ENCODE measurements at places on chromosomes 7 and 10.

DNA sequence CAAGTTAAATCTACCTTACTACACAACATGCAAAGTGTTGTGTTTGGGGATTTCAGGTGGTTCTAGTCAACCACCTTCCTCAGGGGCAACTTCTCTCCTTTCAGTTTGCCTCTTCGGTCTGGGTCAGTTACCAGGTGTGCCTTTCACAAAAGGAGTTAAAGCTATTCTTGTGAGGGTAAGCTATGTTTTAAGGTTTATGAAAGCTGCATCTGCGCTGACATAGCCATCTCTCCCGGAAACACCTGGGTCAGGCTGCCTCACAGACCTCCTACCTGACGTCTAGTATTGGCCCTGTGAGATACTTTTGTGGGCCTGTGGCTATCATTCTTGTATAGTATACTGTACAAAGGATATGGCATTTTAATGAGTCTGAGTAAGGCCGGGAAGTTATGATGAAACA is 67.7 kb upstream of the ITGA8 start:
- no peak for DNase-seq

- peak; percentile 25 for DNase-seq
Measured at GRCh38 chr7:16268821-16269768, 152.2 kb downstream of the CRPPA start.

GRCh38 chr10:110216942-110217661 is 9.7 kb downstream of the MXI1 start:
- DNase-seq: no peak

GRCh38 chr7:120030876-120031275 is 242.1 kb upstream of the KCND2 start:
- DNase-seq: no peak

DNA sequence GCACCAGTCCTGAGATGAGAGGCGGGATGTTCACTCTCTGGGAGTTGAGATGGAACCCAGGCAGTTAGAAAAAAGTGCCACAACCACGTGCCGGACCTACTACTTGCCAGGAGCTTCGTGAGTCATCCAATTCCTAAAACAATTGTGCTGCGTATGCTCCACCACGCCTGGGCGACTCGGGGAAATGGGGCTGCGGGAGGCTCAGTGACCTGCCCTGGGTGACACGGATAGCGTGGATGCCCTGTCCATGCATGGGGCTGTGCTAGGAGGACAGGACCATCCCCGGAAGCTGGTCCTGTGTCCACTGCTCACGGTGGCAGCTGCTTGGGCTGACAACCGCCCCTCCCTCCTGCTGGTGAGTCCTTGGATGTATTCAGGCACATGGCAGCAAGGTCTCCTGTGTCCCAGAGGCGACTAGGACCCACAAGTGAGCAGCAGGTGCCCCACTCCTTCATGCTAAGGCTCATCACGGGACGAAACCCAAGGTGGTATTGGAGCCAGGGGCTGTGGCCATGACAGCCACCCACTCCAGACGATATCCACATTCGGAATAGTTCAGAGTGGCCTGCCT is 90.4 kb downstream of the BMS1 start:
- no peak for DNase-seq

DNA sequence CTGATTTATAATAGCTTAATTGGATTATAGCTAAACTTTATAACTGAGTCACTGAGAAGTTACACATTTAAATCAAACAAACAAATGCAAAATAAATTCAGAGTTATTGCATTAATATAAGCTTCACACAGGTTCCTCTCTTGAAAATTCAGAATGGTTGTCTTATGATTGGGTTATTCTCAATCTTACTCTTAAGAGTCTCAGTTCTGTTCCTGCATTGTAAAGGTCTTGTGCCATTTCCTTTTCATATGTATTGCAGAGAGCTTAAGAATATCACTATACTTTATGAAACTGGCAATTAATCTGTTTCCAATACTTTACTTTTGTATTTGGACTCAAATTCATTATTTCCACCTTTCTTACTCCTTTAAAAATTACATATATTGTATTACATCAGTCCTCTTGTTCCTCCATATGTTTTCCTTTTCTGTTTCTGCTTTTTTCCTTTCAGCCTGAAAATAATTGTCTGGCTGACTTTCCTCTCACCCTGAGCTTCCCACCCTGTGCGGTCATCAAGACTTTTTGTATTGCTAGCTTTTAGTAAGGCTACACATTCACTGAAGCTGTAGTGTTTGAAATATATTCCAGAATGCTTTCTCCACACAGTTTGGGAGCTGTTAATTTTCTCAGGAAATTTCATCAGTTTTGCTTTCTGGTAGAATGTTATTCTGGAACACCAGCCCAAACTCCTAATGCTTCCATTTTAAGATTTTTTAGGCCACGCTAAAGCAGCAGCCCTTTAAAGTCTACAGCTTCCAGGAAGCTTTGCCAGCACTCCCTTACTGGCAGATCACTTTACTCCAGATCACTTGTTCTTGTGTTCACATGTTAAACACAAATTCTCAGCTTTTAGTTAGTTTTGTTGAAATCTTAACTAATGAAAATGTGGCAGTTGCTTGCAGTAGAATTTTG is 139.4 kb downstream of the KCND2 start:
- no peak for DNase-seq

DNA sequence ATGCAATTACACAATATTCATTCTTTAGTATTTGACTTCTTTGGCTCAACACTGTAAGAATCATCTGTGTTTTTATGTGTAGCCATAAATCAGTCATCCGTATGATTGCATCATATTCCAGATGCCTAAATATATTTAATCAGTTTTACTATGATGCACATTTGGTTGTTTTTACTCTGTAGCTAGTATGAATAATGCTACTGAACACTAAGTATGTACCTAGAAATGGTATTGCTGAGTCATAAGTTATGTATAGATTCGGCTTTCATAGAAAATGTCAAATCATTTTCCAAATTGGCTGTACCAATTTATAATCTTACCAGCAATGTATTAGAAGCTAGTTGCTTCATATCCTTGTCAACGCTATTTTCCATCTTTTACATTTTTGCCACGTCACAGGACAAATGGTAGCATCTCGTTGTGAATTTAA is 197.3 kb upstream of the PLXNA4 start:
- DNase-seq: peak; percentile 70

DNA sequence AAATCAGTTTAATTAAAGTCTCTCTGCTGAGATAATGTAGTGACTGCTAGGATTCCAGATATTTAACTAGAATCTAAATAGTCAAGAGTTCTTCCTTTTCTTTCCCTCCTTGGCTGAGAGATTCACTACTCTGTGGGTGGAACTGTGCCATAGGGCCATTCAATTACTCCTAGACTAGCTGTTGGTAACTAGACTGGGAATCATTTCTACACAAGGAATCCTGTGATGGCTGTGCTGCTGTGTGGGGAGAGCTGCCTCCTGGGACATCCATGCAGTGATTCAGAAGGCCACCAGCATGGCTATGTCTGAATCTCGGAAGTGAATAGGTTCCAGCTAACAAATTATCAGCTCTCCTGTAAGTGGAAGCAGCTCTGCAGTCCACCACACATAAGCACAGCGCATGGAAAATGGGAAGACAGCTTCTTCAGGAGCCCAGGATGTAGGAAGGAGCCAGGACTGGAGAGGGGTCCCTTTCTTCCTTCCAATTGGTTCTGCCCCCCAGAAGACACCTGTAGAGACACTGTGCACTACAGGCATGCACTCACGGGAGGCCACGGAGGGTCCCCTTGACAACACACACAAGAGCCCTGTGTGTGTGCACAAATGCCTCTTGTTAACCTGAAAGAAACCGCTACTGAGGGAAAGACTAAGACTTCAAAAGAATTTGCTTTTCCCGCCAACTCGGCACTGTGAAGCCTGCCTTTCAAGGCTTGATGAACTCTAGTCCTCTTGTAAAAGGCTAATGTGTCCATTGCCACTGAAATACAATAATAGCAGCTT is 66.5 kb downstream of the SCRN1 start:
- no peak for DNase-seq

DNA sequence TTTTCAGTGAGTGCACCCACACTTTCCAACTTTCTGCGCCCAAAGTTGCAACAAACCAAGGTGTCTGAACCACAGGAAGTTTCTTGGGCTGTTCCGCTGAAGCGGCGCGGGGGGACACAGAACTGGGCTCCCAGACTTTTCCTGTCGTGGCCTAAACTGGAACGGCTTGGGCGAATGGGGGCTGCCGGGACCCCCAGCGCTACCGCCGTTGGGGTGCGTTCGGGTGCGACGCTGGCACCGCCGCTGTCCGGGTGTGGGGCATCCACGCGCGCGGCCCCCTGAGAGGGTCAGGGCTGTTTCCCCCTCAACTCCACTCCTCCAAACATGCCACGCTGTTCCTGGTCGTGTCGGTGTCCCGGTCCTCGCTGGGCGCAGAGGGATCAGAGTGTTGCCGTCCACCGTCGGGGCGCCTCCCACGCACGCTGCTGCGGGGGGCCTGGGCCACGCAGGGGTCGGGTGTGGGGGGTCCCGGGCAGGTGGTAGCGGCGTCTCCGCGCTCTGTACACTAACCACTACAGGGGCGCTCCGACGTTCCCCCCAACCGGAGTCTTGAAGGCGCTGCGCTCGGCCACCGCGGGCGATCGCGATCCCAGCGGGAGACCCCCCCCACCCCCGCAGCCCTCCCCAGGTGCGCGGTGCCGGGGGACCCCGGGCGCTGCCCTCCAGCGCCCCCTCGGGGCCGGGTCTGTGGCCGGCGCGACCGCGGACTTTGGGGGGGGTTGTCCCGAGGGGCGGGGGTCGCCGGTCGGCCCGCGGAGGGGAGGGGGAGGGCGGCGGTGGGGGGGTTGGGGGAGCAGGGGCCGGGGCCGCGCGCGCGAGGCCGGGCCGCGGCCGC is 2.2 kb upstream of the CUX1 start:
- DNase-seq: no peak

GRCh38 chr7:909358-910329 is 33.3 kb downstream of the GET4 start:
- no peak for DNase-seq

GRCh38 chr7:118948508-118948907 is 724.0 kb downstream of the ANKRD7 start:
- no peak for DNase-seq

DNA sequence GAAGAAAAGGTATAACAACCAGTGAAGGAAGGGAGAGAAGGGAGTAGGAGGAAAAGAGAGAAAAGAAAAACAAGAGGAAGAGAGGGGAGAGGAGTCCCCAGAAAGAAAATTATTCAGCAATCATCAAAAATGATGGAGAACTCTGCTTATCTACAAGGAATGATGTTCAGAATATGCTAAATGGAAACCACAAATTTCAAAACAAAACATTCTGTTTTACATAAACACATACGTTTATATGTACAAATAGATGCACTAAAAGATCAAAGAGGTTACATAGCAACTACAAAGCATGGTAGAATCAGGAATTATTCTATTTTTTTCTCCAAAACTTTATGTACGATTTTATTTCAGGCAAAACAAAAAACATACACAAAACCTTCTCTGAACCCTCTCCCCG is 91.9 kb downstream of the FAM13C start:
- no peak for DNase-seq

GRCh38 chr10:131973160-131973951 is 8.4 kb downstream of the BNIP3 start:
- no peak for DNase-seq

GRCh38 chr7:134701272-134701671 is 54.6 kb downstream of the BPGM start:
- DNase-seq: no peak

DNA sequence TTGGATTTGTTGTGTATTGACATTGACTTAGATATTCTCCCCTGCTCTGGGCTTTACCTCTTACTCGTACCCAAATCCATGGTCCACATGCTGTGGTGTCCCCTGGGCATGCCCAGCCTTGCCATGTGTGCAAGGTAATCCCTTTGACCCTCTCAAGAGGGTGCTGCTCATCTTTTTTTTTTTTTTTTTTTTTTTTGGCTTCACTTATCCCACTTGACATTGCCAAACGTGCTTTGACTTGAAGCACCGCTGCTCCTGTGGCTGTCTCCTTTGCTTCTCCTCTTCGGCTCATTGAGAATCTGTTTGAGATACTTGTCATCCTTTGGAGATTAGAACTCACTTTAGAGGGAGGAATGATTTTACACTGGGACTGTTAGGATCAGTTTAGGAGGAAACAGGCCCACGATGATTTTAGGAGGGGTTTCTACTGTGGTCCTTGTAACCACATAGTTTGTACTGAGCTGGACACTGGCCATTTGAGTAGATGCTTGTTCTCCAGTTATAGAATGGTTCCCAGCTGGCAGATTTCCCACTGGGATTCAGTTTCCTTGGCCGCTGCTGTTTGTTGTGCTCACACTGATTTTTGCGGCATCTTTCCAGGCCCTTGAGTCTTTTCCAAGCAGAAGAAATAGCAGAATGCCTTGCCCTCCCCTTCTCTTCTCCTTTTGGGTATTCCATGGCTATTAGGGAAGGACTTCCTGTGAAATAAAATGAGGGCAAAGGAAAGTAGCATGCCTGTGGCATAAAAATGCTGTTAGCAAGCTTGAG is 184.8 kb downstream of the AUTS2 start:
- DNase-seq: no peak

DNA sequence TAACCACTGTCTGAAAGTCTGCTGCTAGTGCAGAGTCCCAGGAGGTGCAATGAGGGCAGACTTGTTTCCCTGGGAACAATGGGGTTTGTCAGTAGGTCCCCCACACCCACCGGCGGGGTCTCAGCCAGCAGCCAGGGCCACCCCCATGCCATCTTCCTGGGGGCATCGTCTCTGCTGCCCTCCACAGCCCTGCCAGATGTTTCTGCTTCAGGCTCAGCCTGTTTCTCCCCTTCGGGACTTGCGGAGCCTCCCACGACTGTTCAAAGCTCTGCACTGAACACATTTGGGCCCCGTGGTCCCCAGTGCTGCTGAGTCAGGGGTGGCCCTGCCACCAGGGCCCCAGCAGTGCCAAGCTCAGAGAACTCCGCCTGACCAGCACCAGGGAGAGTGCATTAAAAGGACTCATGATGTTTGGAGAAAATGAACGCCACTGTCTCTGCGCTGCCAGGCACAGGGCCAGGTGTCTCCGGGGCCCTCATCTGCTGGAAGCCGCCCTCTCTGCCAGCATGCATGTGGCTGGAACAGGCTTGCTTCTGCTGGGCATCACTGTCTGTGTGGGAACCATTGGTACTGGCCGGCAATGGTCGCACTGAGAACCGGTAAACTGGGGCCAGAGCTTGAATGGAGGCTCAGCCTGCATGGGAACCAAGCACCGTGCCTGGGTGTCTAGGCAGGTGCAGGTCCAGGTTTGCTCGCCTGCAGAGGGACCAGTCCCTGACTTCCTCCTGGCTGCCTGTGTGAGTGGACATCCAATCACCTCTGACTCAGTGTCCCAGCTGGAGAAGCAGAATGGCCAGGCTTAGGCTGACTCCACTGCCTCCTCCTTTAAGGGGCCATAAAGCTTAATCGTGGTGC is 345.1 kb downstream of the GLRX3 start:
- no peak for DNase-seq

DNA sequence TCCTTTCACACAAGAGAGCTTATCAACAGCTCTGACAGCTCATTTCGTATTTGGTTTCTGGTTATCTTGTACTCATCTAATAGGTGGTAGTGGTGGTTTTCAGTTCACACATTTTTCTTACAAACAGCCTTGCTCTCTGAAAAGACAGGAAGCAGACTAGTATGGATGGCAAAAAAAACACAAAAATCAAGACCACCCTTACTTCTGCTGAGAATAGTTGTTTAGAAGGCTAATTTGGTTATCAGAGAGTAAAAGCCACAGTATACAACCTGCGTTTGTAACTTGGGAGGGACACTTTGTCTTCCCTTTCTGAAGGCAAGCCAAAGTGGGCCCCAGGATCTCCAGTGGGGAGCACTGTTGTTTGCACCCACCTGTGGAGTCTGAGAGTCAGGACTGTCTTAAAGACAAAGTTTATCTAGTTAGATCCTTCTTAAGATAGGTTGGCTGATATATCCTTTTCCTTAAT is 68.0 kb downstream of the PIP4K2A start:
- DNase-seq: no peak

- DNase-seq: no peak
Measured at GRCh38 chr10:131876508-131876907, 24.3 kb upstream of the PPP2R2D start.

- DNase-seq: peak; percentile 76
Measured at GRCh38 chr10:110918269-110918642, 724 bp downstream of the BBIP1 start.

Data from GM04503 (cell line).